Stimulated activated CD4-positive, alpha-beta T cell treated with anti-CD3 and anti-CD28 coated beads, Interleukin-1b, Interleukin-23, amount 100 ng/mL, for 48 hours (primary cell): ENCODE measurements at places on chromosomes 6 and 20.

GRCh38 chr6:143401068-143401446 is 49.4 kb downstream of the ADAT2 start:
- no peak for DNase-seq

- DNase-seq: no peak
Measured at GRCh38 chr6:1131285-1132079, 180.4 kb upstream of the FOXQ1 start.

- peak; percentile 74 for DNase-seq
Measured at GRCh38 chr20:5658912-5659345, 91.3 kb upstream of the SHLD1 start.

GRCh38 chr6:129680633-129681032 is 29.3 kb downstream of the ARHGAP18 start:
- no peak for DNase-seq

DNA sequence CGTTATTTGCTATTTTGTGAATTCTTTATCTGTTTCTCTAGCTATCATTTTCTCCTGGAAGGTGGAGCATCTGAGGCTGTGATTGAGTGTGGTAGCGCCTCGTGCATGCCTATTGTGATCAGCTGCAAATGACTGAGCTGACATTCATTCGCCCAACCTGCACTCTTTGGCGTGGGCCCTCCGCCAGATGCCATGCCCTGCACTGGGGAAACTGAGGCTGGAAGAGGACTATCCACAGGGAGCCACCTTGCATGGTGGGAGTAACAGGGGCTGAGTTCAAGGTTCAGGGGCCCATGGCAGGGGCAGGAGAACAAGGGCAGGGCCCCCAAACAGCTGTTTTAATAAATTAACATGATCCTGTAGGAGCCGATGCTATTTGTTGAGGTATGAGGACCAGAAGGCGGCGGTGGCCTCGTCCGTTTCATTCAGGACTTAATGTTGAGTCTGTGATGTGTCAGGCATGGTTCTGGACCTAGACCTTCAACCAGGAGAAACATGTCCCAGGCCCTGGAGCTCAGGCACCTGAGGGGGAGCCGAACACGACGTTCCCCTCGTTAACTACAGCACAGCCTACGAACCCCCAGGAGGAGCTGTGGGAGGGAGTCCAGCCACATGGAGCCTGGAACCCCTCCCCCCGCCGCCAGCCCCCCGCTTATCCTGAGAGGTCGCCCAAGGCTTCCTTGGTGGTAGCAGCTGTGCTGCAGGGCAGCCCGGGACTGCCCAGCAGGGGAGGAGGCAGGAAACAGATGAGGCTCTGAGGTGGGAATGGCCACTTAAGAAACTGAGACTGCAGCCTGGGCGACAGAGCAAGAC is 242.9 kb downstream of the CDH4 start:
- no peak for DNase-seq

- no peak for DNase-seq
Measured at GRCh38 chr6:158707120-158707820, 57.4 kb downstream of the SYTL3 start.

DNA sequence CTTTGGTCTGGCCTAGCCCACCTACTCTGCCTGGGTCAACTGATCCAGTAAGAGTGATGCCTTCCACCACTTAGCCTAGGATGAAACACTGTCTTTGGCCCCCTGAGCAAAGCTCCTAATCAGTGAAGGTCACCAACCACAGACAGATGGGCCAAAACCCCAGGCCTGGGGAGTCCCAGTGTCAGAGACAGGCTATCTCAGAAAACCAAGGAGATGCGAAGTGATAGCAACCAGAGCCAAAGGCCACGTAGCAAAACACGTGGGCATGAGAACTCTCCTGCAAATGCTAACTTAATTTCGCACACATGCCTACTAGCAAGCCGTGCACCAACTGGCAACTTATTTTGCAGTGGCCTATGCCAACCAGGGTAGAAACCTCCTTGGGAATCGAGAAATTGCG is 29.1 kb downstream of the AGPAT4 start:
- no peak for DNase-seq

- peak; percentile 22 for DNase-seq
Measured at GRCh38 chr6:139531148-139532115, 157.0 kb upstream of the CITED2 start.

GRCh38 chr20:44247586-44248409 is 690 bp downstream of the GDAP1L1 start:
- peak; percentile 9 for DNase-seq

DNA sequence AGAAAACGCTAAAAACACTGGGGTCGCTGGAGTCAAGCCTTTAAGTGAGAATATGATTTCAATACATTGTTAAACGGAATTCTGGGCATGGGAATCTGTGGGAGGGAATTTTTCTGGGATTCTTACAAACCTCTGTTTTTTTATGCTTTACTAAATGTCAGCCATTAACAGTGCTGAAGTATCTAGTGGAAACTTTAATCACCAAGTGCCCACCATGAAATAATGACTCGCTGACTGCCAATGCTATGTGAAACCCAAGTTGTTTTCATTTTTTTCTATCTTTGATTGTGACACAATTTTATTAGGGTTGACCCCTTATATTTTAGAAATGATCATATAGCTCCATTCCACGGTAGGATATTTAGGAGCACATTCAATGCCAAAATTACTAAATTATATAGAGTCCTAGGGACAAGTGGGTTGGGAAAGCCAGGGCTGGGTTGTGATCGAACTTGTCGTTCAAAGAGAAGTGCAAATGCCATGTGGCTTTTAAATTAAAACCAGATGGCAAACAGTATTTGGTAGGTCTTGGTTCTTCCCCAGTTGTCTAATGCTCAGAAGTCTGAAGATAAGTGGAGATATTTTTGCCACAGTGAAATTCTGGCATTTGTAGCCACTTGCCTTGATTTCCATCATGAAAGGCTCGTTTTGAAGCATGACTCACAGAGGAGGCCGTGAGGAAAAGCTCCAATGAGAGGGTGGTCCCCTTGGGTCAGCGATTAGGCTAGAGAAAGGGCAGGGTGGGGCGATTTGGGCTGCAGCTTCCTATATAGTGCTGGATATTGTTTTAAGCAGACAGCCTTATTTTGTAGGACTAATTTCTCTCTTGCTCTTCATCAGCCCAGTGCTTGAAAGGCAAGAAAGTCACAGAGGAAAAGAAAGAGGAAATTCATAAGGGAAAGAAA is 254.4 kb upstream of the JAG1 start:
- no peak for DNase-seq

- no peak for DNase-seq
Measured at GRCh38 chr6:91317247-91317835, 730.5 kb upstream of the MAP3K7 start.

GRCh38 chr6:145892026-145892425 is 72.1 kb downstream of the SHPRH start:
- no peak for DNase-seq

DNA sequence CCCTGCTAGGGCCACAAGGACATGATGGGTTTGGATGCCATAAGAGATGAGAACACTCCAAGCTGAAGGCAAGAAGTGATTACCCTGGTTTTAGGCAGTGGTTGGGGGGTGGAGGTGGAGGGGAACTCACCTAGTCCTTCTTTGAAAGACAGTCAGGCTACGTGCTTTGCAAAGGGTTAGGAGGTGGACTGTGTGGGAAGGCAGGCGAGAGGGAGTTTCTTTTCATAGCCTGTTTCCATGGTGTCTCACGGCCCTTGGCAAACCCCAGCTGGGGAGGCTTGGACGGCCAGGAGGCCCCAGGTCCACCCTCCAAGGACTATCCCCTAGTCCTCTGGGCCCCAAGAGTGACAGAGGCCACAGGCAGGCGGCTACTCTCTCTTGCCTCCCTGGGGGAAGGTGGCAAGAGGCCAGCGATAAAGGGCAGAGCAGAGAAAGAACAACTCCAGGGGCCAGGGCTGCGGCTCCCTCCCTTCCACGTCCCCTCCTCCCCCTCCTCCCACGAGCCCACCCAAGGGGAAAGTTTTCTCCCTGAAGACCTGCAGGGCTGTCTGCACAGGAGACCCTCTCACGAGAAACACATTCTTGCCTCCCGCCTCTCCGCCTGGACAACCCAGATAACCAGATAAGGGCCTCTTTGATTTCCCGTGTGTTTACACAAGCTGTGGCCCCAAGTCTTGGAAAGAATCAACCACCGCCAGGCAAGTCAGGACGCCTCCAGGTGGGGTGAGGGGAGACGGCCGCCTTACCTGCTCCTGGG is 74.4 kb downstream of the NOL4L start:
- DNase-seq: no peak

DNA sequence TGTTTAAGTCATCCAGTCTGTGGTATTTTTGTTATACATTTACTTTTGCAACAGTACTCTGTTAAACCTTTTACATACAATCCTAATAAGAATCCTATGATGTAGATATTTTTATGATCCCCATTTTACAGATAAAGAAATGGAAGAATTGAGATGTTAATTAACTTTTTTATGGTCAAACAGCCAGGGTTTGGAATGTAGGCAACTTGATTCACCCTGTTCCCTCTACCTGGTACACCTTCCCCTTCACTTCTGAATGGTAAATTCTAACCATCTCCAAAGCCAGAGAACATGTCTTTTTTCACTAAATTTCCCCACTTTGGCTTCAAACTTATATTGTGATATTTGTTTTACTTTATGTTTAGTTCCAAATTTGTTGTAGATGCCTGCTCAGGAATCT is 300.1 kb downstream of the PHF3 start:
- no peak for DNase-seq

DNA sequence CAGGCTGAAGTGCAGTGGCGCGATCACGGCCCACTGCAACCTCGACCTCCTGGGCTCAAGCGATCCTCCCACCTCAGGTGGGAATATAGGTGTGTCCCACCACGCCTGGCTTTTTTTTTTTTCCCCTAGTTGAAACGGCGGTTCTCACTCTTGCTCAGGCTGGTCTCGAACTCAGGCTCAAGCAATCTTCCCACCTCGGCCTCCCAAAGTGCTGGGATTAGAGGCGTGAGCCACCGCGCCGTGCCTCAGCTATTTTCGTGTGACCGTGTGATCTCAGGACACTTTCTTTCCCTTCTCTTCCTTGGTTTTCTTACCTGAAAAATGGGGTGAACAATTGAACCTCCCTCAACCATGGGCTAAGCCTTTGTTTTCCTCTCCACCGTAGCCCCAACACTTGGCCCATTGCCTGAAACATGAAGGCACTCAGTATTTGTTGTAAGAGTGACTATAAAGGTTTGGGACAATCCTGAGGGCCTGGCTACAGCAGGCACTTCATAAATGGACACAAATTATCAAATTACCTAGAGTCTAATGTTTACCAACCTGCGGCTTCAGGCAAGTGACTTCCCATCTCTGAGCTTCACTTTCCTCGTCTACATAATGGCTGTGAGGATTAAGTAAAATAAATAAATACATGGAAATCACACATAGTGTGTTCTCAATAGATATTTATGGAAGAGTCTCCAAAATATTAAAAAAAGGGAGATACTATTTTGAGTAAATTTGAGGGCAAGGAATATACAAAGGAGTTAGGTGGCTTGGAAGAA is 31.4 kb upstream of the ID1 start:
- DNase-seq: no peak

DNA sequence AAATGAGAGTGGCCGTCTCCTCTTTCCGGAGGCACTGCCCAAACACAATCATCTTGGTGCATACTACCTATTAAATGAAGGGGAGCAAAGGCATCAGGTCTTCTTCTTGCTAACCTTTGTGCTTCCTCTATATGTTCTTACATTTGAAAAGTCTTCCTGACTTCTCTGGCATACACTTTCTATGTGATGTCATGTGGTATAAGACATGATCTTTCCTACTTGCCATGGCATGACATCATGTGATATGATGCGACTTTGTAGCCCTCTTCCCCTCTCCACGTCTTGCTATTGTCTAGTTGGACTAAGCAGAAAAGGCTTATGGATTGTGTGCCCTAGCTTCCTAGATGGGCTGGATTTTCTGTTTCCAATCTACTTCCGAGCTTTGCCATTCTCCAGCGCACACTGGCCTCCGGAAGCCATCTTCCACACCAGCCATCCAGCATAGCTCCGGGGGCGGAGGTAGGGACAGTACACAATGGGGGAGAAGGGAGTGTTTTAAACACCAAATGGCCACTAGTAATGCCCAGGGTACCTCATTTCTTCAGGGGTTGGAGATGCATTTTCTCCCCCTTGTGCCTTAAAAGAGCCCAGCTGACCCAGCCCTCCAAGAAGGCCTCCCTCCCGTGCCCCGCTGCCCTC is 8.8 kb upstream of the NEDD9 start:
- DNase-seq: no peak

DNA sequence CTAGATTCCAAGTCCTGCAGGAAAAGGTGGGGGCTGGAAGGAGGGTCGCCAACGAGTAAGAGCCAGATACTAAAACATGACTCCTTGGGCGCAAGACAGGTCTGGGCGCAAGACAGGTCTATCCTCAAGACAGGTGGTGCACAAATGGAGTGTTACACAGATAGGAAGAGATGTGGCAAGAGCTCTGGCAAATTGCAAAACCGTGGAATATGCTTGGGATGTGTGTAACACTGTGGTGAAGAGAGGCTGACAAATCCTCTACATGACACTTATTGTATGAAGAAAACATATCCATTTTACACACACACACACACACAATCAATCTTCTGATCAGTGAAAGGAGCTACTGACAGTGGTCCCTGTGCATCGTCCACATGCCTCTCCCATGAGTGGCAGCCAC is 77.6 kb downstream of the TBC1D7 start:
- no peak for DNase-seq

DNA sequence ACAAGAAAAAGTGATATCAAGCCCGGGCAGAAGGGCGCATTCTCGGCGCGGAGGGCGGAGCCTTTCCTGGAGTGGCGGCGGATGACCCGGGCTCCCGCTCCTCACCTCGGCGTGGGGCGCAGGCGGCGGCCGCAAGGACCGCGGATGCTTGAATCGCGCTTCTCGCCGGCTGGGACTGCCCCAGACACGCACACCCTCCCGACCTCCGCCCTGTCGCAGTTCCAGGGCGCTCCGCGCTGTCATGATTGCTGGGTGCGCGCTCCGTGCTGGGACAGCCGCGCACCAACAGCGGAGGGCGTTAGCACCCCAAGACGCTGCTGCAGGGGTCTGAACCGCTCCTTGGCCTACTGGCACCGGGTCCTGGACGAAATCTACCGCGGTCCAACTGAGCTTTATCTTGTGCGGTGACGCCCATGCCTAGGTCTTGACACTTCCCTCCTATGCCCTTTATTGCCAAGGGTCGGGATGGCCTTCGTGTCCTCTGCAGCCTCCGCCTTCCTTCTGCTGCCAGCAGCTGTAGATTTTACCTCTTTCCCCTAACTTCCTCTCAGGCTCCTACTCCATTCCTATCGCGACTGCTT is 43.3 kb downstream of the IRAK1BP1 start:
- DNase-seq: peak; percentile 16

- DNase-seq: peak; percentile 80
Measured at GRCh38 chr6:1524040-1524480, 85.7 kb upstream of the FOXC1 start.

DNA sequence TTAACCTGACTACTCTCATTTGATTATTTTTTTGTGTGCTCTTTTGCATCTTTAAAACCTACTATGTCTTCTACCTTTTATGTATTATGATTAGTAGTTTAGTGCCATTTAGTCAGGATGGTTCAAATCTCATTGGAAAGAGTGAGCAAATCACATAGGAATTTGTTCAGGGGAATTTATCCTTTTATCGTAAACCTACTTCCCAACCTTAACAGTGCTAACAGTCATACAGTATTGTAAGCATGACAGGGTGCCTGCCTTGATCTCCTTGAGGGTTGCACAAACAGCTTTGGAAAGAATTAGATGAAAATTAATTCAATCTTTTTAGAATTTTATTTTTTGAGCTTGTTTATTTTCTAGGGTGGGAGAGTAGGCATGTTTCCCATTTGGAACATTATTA is 18.3 kb downstream of the RNF8 start:
- DNase-seq: no peak

- no peak for DNase-seq
Measured at GRCh38 chr6:57265755-57266221, 43.7 kb upstream of the RAB23 start.

GRCh38 chr20:57807401-57808263 is 97.8 kb upstream of the PMEPA1 start:
- DNase-seq: no peak

- no peak for DNase-seq
Measured at GRCh38 chr6:170134471-170135440, 156.1 kb downstream of the DLL1 start.
